Mesothelial cell of epicardium (in vitro differentiated cells): ENCODE measurements at places on chromosomes 6 and 20.

- no peak for DNase-seq
These were observed 2.1 kb upstream of the NRN1 start for GRCh38 chr6:6008648-6009421.

DNA sequence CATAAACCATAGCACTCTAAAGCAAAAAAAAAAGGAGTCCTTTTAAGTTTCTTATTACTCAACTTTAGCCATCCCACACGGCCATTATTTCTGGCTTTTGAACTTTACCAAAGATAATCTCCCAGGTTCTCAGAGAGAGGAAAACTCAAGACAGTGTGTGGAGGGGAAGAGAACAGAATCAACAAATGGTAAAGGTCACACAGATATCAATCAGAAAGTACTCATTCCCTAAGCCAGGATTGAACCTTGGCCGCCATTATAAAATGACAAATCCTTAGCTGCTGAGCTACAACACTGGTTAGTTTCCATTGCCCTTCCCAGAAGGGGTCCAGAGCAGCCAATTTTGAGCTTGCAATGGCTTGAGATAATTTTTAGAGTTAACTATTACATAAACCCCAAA is 10.1 kb upstream of the TRIM38 start:
- no peak for DNase-seq

- no peak for DNase-seq
These were observed 355.4 kb downstream of the CDH26 start for GRCh38 chr20:60313614-60314013.

GRCh38 chr6:89669002-89669401 is 30.5 kb upstream of the LYRM2 start:
- no peak for DNase-seq

DNA sequence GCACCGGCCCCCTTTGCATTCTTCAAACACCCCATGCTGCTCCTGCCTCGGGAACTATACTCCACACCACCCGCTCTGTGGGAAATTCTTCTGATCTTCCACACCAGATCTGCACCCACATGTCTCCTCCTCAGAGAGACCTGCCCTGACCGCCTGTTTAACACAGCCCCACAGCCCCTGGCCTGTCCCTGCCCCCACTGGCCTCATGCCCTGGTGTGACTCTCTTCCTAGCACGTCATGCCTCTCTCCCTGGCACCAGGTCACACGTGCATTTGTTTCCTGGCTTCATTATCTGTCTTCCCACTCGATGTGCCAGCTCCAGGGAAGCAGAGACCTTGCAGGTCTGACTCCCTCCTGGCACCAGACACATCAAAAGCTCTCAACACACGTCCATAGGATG is 79.6 kb downstream of the ANKRD60 start:
- no peak for DNase-seq

GRCh38 chr6:23587582-23587981 is 538.4 kb upstream of the NRSN1 start:
- no peak for DNase-seq

- no peak for DNase-seq
These were observed 354.5 kb downstream of the CBLN4 start for GRCh38 chr20:55650657-55651360.

DNA sequence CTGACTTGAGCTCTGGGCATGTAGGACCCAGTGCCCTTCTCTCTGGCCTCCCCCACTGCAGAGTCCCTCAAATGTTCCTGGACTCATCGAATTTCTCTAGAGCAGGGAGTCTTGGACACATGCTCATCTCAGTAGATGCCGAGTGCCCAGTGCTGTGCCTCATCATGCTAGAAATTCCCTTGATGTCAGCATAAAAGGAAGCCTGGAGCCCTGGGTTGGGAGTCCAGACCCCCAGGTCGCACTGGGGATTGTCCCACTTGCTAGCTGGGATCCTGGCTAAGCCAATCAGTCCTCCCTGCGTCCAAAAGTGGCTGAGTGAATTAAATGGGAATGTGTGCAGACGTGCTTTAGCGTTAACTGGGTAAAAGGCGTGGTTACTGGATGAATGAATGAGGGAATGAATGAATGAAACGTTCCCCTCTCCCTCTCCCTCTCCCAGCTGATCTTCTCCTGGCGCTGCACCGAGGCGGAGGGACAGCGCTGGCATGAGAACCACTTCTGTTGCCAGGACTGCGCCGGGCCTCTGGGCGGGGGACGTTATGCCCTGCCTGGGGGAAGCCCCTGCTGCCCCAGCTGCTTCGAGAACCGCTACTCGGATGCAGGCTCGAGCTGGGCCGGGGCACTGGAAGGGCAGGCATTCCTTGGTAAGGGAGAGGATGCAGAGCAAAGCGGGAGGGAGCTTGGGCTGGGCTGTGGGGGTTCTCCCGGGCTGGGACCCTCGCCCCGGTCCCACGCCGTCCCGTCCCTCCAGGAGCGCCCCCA is 1.6 kb upstream of the TOMM6 start:
- DNase-seq = no peak

- no peak for DNase-seq
These were observed 76.9 kb upstream of the RIPOR2 start for GRCh38 chr6:25012657-25013056.

- DNase-seq = no peak
These were observed 898 bp downstream of the LAMA4 start for GRCh38 chr6:112253498-112253840.

GRCh38 chr20:774016-774659 is 5.8 kb upstream of the SLC52A3 start:
- no peak for DNase-seq

DNA sequence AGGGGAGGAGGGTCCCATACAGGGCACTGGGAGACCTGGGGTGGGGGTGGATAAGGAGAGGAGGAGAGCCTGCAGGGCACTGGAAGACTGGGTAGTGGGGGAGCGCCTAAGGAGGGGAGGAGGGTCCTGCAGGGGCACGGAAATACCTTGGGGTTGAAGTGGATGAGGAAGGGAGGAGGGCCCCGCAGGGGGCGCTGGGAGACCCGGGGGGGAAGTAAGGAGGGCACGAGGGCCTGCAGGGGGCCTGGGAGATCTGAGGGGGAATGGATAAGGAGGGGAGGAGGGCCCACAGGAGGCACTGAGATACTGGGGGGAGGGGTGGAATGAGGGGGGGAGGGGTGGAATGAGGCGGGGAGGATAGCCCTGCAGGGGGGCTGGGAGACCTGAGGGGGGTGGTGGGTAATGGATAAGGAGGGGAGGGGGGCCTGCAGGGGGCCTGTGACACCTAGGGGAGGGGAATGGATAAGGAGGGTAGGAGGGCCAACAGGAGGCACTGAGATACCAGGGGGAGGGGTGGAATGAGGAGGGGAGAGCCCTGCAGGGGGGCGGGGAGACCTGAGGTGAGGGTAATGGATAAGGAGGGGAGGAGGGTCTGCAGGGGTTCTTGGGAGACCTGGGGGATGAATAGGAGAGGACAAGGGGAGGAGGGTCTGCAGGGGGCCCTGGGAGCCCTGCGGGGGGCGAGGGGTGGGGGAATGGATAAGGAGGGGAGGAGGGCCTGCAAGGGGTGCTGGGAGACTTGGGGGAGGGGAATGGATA is 567 bp upstream of the CTCFL start:
- no peak for DNase-seq

DNA sequence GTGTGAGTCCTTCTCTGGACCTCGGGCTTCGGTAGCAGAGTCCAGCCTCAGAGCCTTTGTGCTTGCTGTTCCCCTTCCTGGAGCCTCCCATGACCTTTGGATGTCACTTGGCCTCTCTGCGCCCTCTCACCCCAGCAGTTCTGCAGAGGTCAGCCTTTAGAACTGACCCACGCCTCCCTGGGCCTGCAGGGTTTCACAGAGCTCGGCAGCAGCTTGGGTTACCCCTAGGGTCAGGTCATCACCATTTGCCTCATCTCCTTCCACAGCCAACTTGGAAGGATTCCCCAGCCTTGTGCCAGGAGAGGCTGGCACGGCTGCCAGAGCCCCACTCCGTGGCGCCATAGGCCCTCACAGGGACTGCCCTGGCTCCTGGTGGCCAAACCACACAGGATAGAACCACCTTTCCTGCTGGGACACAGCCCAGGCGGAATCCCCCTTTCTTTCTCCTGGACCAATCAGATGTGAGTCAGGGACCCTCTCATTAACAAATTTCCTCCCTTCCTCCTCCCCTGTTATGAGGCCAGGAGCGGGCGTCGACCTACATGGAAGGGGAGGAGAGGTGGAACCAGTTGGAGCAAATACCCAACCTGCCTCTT is 13.9 kb upstream of the SIRPA start:
- DNase-seq = no peak

- no peak for DNase-seq
These were observed 181.4 kb upstream of the CST7 start for GRCh38 chr20:24767623-24768100.

DNA sequence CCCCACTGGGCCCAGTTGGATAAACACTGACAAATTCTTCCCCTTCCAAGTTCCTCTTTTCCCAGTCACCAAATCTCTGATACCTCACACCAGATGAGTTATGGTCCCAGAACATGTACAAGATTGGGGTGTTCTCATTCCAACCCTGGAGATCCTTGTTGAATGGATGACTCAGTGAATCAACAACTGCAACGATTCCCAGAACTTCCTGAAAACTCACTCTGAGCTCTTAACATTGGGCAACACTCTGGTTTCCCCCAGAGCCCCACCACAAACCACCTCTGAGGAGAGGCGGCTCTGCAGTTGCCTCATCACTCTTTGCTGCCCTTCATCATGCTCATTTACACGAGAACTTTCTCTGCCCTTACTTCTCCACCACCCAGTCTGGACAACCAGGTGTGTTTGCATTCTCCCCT is 115.2 kb downstream of the MRPL14 start:
- no peak for DNase-seq

GRCh38 chr6:79038061-79038460 is 40.0 kb downstream of the PHIP start:
- no peak for DNase-seq

- no peak for DNase-seq
These were observed 106.8 kb upstream of the BEND6 start for GRCh38 chr6:56848105-56848504.

DNA sequence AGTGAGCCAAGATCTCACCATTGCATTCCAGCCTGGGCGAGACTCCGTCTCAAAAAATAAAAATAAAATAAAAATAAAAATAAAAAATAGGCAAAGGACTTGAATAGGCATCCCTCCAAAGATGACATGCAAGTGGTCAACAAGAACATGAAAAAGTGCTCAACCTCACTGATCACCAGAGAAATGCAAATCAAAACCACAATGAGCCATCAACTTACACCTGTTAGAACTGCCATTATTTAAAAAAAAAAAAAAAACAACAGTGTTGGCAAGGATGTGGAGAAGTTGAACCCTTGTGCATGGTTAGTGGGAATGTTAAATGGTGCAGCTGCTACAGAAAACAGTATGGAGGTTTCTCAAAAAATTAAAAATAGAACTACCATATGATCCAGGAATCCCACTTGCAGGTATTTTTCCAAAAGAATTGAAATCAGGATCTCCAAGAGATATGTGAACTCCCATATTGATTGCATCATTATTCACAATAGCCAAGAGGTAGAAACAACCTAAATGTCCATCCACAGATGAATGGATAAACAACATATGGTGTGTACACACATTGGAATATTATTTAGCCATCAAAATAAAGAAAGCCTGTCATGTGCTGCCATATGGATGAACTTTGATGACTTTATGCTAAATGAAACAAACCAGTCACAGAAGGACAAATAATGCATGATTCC is 2.8 kb downstream of the C20orf203 start:
- no peak for DNase-seq

DNA sequence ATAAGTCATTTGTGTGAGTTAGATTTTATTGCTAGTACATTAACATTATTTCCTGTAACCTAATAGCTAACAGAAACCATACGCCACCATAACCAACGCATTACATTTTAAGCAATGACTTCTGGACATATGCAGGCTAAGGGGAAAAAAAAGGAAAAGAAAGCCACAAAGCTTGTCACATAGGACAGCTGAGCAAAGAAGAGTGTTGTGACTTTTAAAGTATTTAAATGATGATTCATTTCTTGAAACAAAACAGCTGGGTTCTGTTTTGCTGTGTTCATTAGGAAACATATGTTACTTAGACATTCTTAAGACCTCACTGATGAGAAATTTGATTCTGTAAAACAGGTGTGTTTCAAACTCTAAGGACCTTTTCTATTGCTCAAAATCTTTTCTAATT is 171.4 kb downstream of the COL9A1 start:
- DNase-seq = no peak

- no peak for DNase-seq
These were observed 168.6 kb upstream of the GGTLC1 start for GRCh38 chr20:24157213-24157612.

GRCh38 chr20:10434832-10435812 is at the start of gene SLX4IP:
Gene SLX4IP, plus strand, starts transcription at chr20:10435305. Its CDS starts 22,900 bp downstream, at chr20:10458205.
- DNase-seq = peak; percentile 82

GRCh38 chr6:48311301-48311700 is 200.3 kb upstream of the PTCHD4 start:
- DNase-seq = no peak

DNA sequence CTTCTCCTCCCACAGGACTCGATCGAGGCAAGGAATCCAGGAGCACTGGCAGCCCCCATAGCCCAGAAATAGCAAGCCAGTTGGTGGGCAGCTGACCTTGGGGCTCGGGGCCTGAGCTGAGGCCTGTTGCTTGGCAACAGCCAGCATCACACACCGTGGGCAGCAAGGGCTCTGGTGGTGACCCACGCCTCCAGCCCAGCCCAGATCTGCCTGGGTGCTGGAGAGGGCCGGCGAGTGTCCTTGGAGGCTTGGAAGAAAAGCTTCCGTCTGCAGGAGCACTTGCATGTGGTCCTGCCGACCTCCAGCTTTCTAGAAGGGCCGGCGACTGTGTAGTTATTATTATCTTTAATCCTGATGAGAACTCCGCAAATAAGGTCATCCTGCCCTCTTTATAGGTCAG is 67.3 kb downstream of the STK35 start:
- no peak for DNase-seq

GRCh38 chr6:125859727-125860126 is 69.0 kb downstream of the NCOA7 start:
- DNase-seq = no peak

GRCh38 chr20:13141546-13141945 is 79.5 kb upstream of the ISM1 start:
- DNase-seq = no peak

DNA sequence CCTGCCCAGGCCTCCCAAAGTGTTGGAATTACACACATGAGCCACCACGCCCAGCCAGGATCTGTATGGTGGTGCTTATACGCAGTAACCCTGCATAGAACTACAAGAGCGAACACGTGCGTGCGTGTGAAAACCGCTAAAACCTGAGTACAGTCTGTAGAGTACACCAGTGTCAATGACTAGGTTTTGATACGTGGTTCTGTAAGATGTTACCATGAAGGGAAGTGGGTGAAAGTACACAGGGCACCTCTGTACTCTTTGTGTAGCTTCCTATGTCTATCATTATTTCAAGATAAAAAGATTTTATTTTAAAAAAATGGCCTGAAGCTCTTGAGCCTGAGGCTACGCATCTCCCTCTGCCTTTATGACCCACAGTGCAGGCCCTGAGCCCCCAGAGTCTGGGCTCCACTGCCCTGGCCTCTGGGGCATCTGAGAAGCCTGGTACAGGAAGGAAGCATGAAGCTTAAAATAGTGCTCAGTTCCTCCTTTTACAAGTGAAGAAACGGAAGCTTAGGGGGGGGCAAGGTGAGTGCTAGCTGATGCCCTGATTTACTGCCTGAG is 21.6 kb downstream of the LY86 start:
- no peak for DNase-seq
